ENCODE measurements at places on chromosomes 5 and 9. TPM values are rescaled to one million over a fixed set of nuclear protein-coding genes. Genes with fewer than 3 reads are reported as not detected.

IL13 gene
- total RNA-seq = not detected

CCDC192 gene
- not detected for total RNA-seq

SMIM3 gene
- total RNA-seq = 3.0 TPM

HOMER1 gene
- 5.7 TPM for total RNA-seq

PTAR1 gene
- total RNA-seq = 14.8 TPM

AGXT2 gene
- not detected for total RNA-seq

ASS1 gene
- total RNA-seq = 16.7 TPM

KIAA1191 gene
- total RNA-seq = 70.0 TPM

GLRA1 gene
- not detected for total RNA-seq

GPX3 gene
- total RNA-seq = 17.8 TPM

SLC22A4 gene
- 3.9 TPM for total RNA-seq

ANXA2R gene
- 2.3 TPM for total RNA-seq

SPINK13 gene
- not detected for total RNA-seq

PDLIM4 gene
- 0.26 TPM for total RNA-seq

DMGDH gene
- not detected for total RNA-seq

WNT8A gene
- not detected for total RNA-seq

BTNL3 gene
- not detected for total RNA-seq

ARHGEF39 gene
- 15.4 TPM for total RNA-seq

ARHGEF37 gene
- total RNA-seq = 0.82 TPM

LURAP1L gene
- 11.6 TPM for total RNA-seq

NR5A1 gene
- not detected for total RNA-seq

RNF208 gene
- total RNA-seq = 1.8 TPM

EGR1 gene
- total RNA-seq = 12.5 TPM

ACER2 gene
- total RNA-seq = 2.6 TPM

IL5 gene
- total RNA-seq = not detected

IL9 gene
- total RNA-seq = not detected

SMIM33 gene
- not detected for total RNA-seq

MARVELD2 gene
- total RNA-seq = 2.1 TPM

RAB14 gene
- total RNA-seq = 44.6 TPM

DRD1 gene
- total RNA-seq = 1.4 TPM

AK8 gene
- total RNA-seq = 0.85 TPM

C9orf153 gene
- total RNA-seq = not detected

ACSL6 gene
- not detected for total RNA-seq

NADK2 gene
- 12.6 TPM for total RNA-seq

GARIN3 gene
- total RNA-seq = not detected

PGM5 gene
- total RNA-seq = not detected

HRCT1 gene
- not detected for total RNA-seq

KCNN2 gene
- total RNA-seq = not detected

GFI1B gene
- total RNA-seq = not detected

ZNF454 gene
- not detected for total RNA-seq

MAST4 gene
- 1.2 TPM for total RNA-seq

SKIC3 gene
- total RNA-seq = 18.4 TPM

EFNA5 gene
- total RNA-seq = 20.8 TPM

PCDHB5 gene
- 1.9 TPM for total RNA-seq

SEMA4D gene
- 6.3 TPM for total RNA-seq
